ENCODE measurements at places on chromosomes 4 and X. TPM values are rescaled to one million over a fixed set of nuclear protein-coding genes. Genes with fewer than 3 reads are reported as not detected.

GRCh38 chr4:52993771-52994170 lies 131.7 kb downstream of the RASL11B start:
- DNase-seq: no peak

DNA sequence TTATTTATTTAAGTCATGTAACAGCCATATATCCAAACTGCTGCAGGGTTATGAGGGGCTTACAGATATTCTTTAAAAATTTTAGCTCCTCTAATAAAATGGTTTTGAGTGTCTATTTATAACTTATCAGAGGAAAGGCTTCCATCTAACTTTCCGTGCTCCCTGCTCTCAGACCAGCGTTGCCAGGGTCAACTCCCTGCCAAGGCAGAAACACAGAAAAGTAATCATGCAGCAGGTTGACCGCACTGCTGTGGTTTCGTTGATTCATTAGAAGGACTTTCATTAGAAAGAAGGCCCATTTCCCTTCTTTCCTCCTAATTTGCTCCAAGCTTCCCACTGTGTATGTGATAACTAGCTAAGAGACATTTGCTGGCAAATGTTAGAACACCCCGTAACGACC lies 33.9 kb downstream of the BCLAF3 start:
- DNase-seq: no peak

GRCh38 chr4:110007217-110007616 lies 94.5 kb downstream of the EGF start:
- DNase-seq: no peak

The IL1RAPL2 gene
- not detected for polyA plus RNA-seq

- no peak for DNase-seq
These were observed 664.8 kb downstream of the GRID2 start for GRCh38 chr4:92968556-92968955.

DNA sequence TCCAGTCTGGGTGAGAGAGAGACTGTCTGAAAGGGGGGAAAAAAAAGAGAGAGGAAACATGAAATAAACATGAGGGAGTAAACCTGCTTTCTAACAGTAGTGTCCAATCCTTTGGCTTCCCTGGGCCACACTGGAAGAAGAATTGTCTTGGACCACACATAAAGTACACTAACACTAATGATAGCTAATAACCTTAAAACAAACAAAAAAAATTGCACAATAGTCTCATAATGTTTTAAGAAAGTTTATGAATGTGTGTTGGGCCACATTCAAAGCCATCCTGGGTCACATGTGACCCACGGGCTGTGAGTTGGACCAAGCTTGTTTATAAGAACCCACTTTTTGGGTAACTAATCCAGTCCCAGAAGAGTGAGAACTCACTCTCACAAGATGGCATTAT lies 30.3 kb downstream of the PDS5A start:
- no peak for DNase-seq

GRCh38 chr4:121070696-121071639 lies 1.4 kb downstream of the NDNF start:
- no peak for DNase-seq

GRCh38 chr4:51853027-51853682 lies 10.2 kb downstream of the DCUN1D4 start:
- no peak for DNase-seq

- no peak for DNase-seq
These were observed 202.7 kb upstream of the ETNPPL start for GRCh38 chr4:108965472-108966076.

The EDA2R gene
- polyA plus RNA-seq: 0.45 TPM

GRCh38 chr4:137367620-137368019 lies 164.7 kb downstream of the PCDH18 start:
- DNase-seq: no peak

GRCh38 chr4:76628251-76628650 lies 193.2 kb downstream of the SHROOM3 start:
- no peak for DNase-seq

GRCh38 chrX:136168929-136169735 lies 21.8 kb downstream of the FHL1 start:
- no peak for DNase-seq

- no peak for DNase-seq
These were observed 1699.2 kb upstream of the IGFBP7 start for GRCh38 chr4:58809366-58809765.

- no peak for DNase-seq
These were observed 7.5 kb upstream of the NDST3 start for GRCh38 chr4:118026806-118027205.

- DNase-seq: no peak
These were observed 23.0 kb upstream of the GTPBP6 start for GRCh38 chrX:341541-342101.

DNA sequence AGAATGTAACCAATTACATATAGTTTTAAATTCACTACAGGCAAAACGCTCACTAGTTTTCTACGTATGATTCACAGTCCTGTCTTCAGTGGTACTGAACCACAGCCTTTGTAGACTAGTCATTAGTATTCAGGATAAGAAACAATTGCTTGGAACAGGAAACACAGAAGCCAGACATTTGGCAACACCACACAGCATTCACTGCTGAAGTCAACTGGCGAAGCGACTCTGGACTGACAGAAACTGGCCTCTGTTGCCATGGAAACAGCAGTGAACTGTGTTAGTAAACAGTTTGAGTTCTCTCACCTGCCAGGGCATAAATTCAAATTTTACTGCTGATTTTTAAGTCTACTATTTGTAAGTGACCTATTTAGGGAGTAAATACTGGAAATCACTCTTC lies 57.6 kb downstream of the MAPK10 start:
- no peak for DNase-seq

DNA sequence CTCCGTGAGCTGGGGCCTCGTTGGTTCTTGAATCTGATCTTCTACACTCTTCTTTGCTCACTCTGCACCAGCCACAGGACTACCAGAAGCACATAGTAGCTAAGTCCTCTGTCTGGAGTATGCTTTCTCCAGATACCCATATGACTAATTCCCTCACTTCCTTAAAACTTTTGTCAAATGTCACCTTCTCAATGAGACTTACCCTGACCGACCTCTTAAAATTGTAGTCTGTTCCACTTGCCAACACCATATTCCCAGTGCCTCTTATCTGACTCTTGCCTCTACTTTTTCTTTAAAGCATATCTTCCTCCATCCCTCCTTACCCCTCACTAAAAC lies 10.0 kb downstream of the PARM1 start:
- no peak for DNase-seq

- DNase-seq: no peak
These were observed 289.2 kb downstream of the LDB2 start for GRCh38 chr4:16609170-16609758.

DNA sequence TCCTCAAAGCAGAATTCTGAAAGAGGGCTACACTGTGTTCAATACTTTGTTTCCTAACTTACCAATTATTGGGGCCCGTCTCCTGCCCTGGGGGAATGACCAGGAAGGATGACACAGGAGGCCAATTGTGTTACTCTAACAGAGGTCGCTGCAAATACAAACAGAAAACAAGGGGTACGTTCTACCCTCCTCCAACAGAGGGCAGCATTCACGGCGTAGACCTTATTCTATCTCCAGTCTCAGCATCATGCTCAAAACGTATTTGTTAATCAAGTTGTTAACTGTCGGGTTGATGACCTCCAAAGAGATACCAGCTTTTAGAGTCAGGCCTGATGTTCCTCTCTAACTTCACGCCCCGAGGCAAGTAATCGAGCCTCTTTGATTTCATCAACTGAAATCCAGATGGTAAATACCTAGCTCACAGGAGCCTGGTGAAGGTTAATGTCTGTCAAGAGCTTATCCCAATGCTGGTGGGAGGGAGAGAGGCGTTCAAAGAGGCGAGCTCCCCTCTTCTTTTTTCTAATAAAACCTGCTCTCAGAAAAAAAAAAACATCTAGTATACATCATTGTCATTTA lies 181.0 kb upstream of the KCNIP4 start:
- no peak for DNase-seq

The MAOA gene
- polyA plus RNA-seq: not detected

GRCh38 chr4:181897935-181898334 lies 345.3 kb upstream of the TENM3 start:
- no peak for DNase-seq

The ATOH1 gene
- not detected for polyA plus RNA-seq

The FAM47E gene
- polyA plus RNA-seq: 0.31 TPM

The RPA4 gene
- 0.90 TPM for polyA plus RNA-seq

- no peak for DNase-seq
These were observed 24.7 kb downstream of the SORCS2 start for GRCh38 chr4:7217039-7217438.

DNA sequence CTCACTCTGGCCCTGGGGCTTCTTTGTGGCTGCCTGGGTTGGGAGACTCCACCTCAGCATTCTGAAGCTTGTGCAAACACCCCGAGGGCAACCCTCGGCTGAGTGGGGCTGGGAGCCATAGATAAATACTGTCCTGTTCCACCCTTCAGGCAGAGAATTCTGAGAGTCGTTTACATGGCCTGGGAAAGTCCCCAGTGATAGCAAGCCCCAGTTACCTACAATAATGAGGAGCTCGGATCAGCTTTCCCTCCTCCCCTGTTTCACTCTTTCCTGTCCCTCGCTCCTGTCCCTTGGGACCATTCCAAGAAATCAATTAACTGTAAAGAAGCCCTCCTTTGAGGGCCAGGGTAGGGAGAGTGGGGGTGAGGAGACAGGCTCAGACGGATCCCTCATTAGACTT lies 31.6 kb upstream of the DDX3X start:
- no peak for DNase-seq

DNA sequence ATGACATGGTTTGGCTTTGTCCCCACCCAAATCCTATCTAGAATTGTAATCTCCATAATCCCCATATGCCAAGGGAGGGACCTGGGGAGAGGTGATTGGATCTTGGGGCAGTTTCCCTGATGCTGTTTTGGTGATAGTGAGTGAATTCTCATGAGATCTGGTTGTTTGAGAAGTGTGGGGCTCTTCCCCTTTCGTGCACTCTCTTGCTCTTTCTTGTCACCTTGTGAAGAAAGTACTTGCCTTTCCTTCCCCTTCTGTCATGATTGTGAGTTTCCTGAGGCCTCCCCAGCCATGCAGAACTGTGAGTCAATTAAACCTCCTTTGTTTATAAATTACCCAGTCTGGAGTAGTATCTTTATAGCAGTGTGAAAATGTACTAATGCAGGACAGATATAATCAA lies 36.4 kb upstream of the FREM3 start:
- DNase-seq: no peak
